NCI-H187 (cell line): ENCODE measurements at places on chromosomes 5 and 9.

DNA sequence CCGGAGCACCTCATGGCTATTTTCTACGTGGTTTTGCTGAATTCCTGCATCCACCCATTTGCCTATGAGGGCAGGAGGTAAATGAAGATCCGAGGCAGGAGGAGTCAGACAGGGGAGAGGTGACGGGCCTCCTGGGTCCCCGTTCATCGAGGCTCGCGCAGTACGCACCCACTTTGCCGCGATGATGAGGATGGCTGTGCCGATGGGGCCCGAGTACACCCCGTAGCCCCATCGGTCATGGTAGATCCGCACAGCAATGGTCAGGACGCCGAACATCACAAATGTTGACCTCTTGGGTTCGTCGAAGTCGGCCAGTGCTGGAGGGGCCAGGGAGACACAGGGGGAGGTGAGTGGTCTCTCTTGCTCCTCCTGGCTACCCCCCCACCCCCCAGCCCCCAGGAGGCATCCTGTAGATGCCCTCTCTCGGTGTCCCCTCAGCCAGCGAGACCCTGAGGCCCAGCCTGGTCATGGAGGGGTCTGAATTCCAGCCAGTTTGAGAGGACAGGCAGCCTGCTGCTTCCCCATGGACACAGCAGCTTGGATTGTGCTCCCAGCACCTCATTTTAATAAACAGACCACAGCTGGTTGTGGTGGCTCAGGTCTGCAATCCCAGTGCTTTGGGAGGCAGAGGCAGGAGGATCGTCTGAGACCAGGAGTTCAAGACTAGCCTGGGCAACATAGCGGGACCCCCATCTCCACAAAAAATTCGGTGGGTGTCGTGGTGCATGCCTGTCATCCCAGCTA lies 5.9 kb downstream of the MYMK start:
- DNase-seq, result no peak

DNA sequence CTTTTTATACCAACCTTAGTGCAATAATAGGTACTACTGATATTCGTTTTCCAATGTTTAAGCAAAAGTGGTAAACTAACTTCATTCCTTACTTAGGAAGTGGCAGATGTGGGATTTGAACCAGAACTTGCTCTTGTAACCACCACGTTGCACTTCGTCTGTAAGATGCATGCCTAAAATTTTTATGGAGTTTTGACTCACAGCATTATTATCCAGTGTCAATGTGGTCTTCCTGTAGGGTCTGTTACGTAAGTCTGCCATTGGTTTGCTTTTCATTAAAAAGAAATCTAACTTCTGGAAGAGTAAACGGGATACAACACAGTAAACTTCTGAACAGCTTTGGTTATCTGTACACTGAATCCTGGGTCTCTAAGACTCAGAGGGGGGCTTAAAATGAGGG lies 521.0 kb upstream of the WWC1 start:
- DNase-seq, result no peak

DNA sequence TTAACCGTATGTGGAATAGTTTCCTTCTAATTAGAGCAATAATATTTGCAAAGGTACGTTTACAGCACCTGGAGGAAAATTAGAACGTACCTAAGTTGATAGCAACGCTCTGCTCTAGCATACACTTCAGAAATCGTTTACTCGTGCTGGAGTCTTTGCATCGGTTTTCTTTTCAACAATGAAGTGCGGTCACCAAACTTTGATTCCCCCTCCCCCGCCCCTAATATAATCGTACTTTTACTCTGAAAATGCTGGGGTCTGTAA lies 506 bp downstream of the ADAMTS19 start:
- DNase-seq, result no peak

GRCh38 chr5:164170814-164171213 lies 665.4 kb downstream of the MAT2B start:
- no peak for DNase-seq

GRCh38 chr9:132770770-132771310 lies 100.6 kb downstream of the GTF3C4 start:
- no peak for DNase-seq

DNA sequence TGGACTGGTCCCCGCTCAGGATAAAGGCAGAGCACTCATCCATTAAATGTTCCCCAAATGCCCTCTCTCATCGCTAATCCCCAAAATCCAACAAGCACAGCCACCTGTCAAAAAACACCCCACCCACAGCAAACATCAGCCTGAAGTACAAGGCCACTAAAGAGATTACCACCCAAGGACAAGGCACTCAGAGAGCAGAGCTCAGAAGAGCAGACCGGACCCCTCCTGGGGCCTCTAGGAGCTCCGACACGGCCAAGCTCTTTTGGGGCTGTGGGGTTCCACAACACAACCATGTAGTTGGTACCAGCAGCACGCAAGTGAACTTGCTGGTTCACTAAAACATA lies 9.8 kb downstream of the VDAC1 start:
- no peak for DNase-seq

DNA sequence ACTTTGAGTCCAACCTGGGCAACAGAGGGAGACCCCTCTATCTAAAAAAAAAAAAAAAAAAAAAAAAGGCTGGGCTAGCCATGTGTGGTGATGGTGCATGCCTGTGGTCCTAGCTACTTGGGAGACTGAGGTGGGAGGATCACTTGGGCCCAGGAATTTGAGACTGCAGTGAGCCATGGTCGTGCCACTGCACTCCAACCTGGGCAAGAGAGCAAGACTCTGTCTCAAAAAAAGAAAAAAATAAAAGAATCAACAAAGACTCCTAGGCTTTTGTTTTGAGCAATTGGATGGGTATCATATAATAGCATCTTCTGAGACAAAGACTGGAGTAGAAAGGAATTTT lies 481.7 kb upstream of the PAPPA start:
- no peak for DNase-seq

DNA sequence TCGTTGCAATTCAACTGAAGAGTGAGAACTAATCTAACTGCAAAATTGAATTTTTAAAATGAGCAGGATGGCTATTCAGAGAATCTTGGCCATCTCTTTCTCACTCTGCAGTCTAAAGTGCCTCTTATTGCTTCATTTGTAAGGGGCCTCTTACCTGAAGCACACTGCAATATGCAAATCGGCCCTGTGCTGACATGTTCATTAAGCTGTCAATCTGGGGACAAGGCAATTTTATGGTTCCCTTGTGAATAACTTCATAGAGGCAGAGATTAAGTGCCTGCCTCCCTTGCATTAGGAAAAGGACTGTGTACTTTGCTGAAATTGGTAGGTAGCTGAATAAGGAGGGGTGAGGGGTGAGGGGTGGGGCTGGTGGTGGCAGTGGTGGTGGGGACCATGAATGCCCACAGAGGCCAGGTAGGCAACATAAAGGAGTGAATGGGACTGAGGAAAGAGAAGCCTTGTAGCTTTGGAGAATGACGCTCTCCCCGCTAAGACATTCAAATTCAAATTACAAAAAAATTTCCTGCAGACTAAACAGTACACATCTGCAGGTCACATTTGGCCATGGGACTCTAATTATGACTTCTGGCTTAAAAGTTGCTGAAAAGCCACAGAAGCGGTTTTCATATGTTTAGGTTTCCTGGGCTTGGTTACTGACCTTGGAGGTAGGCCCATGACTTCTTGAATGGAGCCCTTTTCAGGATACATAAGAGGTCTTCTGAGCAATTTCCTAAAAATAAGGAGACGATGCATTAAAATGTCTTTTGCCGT lies 25.0 kb downstream of the TNFSF8 start:
- DNase-seq, result peak; percentile 61

- no peak for DNase-seq
These were observed 63.9 kb downstream of the SREK1 start for GRCh38 chr5:66207800-66208561.

- DNase-seq, result no peak
These were observed 476.0 kb upstream of the CD180 start for GRCh38 chr5:67672636-67673035.

GRCh38 chr9:14263707-14264483 lies 50.0 kb downstream of the NFIB start:
- DNase-seq, result no peak
